Stimulated activated CD8-positive, alpha-beta memory T cell treated with anti-CD3 and anti-CD28 coated beads, Interleukin-15, amount 100 ng/mL, for 4 hours (primary cell): ENCODE measurements at places on chromosomes 1 and 21.

GRCh38 chr1:205041001-205041715 lies 1.9 kb upstream of the CNTN2 start:
- no peak for DNase-seq

GRCh38 chr1:81832573-81832972 lies 31.8 kb downstream of the ADGRL2 start:
- DNase-seq: no peak

DNA sequence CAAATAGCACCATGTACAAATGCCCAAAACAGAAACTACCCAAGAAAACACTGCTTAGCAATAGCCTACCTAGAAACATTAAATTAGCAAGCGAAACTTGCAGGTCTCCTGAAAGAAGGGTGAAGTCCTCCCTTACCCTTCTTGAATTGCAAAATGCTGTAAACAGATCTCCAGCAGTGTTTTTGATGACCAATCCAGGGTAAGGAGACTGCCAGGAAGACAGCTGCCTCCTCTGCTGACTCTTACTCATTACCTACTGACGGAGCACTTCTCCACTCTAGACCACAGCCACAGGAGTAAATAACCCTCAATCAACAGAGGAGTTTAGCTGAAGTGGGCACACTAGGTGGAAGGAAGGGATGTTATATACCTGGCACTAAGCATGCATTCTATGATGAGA lies 32.2 kb upstream of the GADD45A start:
- no peak for DNase-seq

GRCh38 chr1:116832308-116832931 lies 77.3 kb upstream of the PTGFRN start:
- no peak for DNase-seq

DNA sequence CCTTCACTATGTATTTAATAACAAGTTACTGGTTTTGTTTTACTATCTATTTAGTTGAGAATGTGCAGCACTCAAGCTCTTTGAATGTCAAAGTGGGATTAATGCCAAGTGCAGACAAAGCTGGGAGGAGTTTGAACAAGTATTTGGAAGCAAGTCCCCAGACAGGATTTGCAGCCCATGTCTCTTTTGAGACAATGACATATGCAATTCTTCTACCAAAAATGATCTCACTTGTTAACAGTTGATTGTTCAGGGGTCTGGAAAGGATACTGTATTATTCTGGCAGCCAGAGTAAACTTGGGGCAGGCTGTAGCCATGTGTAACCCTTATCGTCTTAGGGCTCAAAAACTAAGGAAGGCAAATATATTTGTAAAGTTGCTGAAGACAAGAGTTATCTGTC lies 15.8 kb downstream of the COLGALT2 start:
- DNase-seq: no peak

GRCh38 chr1:31679676-31680230 lies 24.1 kb downstream of the COL16A1 start:
- no peak for DNase-seq

- DNase-seq: no peak
Observed at GRCh38 chr1:54397090-54397591, 9.1 kb downstream of the SSBP3 start.

DNA sequence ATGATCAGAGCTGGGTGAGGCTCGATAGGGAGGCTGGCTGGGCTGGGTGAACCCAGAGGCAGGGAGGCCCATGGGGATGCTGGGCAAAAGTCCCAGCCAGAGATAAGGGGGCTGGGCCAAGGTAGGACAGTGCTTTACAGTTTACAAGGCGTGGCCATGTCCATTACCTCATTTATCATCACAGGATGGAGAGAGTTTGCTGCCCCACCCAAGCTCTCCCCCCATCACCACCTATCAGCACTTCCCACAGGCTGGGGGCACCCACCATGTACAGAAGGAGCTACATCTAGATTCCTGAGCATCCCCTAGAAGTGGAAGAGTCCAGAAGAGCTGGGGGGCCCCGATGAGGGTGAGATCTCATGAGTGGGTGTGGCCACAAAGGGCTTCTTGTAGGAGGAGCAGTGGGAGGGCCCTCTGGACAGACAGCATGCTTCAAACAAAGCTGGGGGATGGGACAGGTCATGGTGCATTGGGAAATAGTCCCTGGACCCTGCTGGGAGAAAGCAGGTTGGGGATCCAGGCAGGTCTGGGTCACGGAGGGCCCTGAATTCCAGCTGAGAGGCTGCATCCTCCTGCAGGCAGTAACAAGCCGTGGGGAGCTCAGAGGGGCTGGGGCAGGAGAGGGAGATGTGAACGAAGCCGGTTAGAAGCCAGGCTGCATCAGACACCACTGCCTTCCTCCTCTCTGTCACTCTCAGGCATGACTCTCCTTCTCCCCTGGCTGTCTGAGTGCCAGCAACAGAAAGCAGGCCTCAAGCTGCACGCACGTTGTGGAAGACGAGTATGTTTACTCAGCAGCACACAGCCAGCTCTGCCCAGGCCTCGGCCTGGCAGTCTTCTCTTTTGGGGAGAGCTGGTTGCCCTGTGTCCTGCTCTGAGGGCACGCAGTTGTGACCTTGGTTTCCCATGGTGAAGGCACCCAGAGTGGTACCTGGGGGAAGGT lies 202.3 kb downstream of the HIVEP3 start:
- DNase-seq: no peak

- no peak for DNase-seq
Observed at GRCh38 chr1:26581287-26581651, 51.7 kb downstream of the RPS6KA1 start.

- DNase-seq: no peak
Observed at GRCh38 chr1:80349218-80349617, 1342.7 kb upstream of the ADGRL4 start.
